ENCODE measurements at places on chromosomes 6 and 20.

DNA sequence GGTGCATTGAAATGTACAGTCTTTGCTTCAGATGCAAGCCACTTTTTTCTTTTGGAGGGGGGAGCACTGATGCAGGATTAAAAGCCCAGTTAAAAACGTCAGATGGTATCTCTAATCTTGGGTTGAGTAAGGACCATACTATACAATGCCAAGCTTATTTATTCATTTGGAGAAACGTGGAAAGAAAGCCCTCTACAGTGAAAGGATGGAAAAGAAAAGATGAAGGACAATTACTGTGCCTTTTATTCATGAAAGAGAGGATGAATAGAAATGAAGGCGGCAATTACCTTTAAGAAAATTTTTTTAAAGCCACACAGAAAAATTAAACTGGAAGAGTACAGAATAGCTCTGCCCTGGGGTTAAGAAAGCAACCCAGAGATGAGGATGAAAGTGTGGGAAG, 2.7 kb downstream of the B3GAT2 start:
- no peak for DNase-seq

- DNase-seq = no peak
These were observed 17.9 kb upstream of the SIRPB1 start for GRCh38 chr20:1637755-1638154.

- no peak for DNase-seq
These were observed 42.1 kb upstream of the FOXA2 start for GRCh38 chr20:22626496-22626895.

DNA sequence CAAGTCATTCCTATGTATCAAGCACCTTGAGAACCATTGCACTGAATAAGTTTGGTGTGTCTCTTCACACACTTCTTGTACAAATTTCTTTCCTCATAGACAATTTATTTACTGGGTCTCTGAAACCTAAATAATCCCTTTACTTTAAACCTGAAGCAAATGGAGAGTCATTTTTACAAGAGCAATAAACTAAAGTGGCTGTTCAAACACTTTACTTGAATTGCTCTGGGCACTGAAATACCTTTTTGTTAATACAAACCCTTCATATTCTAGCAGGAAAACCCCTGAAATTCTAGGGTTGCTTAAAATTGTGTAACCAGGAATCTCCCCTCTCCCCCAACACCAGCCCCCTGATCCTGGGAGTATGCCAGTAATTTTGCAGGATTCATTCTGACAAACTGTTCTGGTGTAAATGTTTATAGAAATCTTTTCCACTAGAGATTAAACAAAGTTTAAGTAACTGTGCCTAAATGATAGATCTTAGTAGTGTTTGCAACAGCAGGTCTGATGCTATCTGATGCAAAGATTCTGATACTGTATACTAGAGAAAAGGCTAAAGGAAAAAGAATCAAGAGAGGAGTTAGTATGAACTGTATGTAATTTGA, 13.4 kb downstream of the RSPO3 start:
- DNase-seq = no peak

GRCh38 chr6:11601776-11602605, 64.4 kb downstream of the TMEM170B start:
- DNase-seq = no peak

DNA sequence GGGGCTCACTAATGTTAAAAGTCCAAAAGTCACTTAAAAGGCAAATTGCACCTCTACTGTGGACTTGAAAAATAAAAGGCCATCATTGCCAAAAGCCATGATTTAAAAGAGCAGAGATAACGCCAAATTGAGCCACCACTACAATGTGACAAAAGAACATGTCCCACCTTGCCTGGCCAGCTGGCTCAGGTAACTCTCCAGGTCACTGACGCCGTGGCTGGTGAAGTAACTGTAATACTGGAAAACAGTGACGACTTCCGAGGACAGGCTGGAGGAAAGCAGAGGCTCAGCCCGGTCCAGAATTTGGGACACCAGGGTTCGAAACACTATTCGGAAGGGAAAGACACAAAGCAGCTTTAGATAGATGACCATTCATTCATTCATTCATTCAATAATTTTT, 29.3 kb upstream of the ARMH2 start:
- DNase-seq = no peak

DNA sequence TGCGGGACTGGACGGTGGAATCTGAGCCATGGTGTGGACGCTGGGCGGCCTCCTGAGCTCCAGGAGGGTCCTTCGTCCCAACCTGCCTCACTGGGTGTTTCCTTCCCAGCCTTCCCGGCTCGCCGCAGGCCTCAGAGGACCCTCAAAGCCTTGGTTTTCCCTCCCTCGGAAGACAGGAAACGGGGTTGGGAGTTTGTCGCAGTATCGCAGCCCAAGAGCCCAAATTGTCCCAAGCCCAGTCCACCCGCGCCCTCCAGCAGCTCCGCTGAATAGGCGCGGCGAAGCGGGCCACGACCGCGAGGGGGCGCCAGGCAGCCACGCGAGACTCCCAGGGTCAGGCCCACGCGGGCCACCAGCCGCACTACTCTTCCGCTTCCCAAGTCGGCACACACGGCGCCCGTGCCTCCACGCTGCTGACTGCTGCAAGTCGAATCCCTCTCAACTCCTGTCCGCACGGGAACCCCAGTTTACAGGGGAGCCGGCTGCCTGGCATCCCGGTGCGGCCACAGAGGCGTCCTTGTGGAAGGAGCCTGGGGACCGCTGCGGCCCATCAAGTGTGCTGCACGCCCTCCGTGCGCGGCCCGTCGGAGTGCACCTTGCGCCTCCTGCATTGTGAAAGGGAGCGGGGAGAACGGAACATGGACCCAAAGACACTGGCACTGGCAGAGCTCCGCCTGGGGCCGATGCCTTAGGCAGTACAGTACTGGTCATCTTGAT, 40.4 kb upstream of the HMGA1 start:
- peak; percentile 47 for DNase-seq

DNA sequence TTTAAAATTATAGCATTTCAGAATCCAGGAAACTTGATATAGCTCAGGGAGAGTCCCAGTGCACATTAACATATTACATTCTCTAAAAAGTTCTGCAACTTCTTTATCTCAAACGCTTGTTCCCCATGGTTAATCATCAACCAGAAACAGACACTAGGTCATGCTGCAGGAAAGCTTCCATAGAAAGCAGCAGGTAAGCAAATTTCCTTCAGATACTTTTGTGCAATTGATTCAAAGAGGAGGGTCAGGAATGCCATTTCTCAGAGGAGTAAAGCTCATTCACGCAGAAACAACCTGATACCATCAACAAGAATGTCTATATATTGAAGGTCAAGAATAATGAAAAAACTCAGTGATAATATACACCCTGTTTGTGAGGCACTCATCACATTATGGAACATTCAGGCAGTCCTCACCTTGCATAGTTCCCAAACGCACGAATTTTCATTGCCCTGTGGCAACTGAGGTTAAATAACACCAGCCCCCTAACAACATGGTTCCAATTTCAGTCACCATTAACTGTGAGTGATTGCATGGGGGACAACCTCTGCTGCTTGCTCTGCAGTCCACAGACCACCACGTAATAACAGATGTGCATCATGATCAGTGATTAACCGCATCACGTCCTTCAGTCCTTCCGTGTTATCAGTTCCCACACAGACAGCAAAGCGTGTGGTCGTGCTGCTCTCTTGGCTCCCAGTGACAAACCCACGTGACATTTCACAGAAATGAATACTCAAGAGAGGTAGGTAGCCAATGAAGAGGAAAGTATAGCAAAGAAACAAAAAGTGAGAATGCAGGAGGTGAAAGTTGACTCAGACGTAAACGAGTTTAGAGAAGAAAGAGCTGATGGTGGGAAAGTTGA, 95.7 kb downstream of the LY86 start:
- no peak for DNase-seq

- no peak for DNase-seq
These were observed 574.0 kb upstream of the POU3F2 start for GRCh38 chr6:98260382-98260781.

- no peak for DNase-seq
These were observed 219.7 kb downstream of the UNC5CL start for GRCh38 chr6:40819182-40819834.

DNA sequence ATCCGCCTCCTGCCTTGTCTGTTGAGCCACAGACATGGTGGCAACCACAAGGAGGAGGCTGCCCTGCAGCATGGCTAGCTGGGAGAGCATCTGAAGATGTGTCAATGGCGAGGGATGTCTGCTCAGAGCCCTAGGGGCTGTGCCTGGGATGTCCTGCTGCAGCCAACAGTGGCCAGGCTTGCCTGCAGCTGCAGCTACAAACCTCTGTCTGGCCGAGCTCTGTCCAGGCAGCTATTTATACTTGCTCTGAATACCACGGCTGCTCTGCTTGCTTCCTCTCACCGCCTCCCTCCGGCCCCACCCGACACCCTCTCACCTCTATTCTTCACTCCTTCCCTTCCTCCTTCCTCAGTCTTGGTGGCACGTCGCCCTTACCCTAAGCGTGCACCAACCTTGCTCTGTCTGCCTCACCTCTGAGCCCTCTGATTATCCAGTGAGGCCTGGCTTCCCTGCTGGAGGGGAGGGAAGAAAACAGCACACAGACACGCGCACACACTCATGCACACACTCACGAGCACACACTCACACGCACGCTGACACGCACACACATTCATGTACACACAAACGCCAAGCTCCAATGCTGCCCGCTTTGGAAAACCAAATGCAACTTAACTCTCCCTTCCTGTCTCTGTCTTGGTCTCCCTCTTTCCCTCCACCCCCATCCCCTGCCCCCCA, at the start of gene ANGPT4:
TSS of gene ANGPT4 (minus strand) at position 210 of the 675 bp plus-strand sequence. CDS start at position 90, 120 bp downstream.
- DNase-seq = no peak

DNA sequence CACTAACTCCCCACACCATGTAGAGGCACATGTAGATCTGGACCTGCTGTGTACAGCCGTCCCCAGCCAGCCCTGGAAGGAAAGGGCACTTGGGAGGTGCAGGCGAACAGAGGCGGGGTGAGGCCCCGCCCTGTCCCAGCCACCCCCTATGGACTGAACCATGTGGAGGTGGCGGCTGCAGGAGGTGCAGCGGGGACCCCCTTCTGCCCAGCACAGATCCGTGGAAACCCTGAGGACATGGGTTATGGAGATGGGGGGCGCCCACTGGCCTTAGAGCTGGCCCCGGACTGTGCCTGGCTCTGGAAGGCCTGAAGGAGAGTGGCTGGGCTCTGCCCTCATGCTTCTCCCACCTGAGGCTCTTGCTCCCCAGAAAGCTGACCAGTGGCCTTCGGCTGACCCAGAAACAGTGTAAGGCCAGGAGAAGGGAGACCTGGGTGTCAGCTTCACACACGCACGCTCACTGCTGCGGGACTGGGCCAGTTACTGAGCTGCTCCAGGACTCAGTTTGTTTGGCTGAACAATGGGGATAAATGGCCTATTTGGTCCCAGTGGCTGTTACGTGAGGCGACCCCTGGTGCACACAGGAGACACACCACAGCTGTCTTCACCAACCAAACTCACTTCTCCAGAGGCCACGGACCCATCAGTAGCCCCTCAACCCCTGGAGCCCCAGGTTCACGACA, 87.2 kb downstream of the GINS1 start:
- no peak for DNase-seq

DNA sequence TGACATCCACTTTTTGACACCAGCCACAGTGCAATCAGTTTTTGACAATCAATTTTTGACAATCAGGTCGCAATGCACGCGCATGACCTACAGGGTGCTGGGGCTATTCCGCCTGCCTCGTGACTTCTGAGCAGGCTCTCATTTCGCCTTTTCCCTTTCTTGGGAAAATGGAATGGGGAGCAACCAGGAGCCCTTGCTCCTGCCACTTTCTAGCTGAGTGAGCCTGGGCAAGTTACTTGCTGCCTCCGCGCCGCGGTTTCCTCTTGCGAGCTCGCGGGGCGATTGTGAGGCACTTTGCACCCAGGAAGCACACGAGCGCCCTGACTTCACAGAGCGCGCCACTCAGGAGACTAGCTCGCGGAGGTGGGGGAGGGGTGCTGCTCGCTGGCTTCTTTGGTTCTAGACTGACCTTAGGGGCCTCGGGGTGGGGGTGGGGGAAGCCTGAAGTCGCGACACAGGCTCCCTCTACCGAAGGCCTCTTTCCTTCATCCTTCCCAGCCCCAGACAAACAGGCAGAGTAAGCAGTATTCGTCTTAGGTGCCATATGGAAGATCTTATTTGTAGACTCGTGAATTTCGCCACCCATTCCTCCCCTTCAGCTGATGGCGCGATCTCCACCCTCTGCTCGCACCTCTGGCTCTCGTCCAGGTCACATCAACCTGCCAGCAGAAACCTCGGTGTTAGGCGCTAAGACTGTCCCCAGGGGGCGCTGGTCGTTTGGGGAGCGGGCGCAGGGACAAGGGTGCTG, 4.6 kb downstream of the TP53TG5 start:
- DNase-seq = peak; percentile 38

GRCh38 chr6:34391786-34392496, 528 bp downstream of the NUDT3 start:
- DNase-seq = peak; percentile 36

GRCh38 chr6:108557494-108558371, 3.0 kb upstream of the FOXO3 start:
- DNase-seq = peak; percentile 87

DNA sequence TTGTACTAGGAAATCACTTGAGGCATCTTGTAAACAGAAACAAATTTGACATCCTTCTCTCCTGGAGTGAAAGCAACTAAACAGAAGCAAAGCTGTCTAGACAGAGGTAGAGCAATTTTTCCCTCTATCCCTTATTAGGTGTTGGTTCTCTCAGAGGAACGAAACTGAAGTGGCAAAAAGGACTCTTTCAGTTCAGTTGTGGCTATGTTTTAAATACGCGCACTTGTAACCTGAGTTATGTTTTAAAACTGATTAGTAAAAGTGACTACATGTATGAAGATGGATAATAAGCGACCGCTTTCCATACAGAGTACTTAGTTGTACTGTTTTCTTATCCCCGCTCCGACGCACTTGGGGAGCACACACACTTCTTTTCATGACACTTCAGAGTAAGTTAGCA, 551.0 kb downstream of the PHF3 start:
- no peak for DNase-seq

GRCh38 chr6:3414327-3415081, 42.3 kb downstream of the SLC22A23 start:
- no peak for DNase-seq

GRCh38 chr6:100267721-100268123, 197.0 kb downstream of the SIM1 start:
- DNase-seq = no peak

- DNase-seq = no peak
These were observed 41.6 kb downstream of the NOX3 start for GRCh38 chr6:155414049-155414448.

- DNase-seq = no peak
These were observed 231.8 kb upstream of the RREB1 start for GRCh38 chr6:6875818-6876470.

GRCh38 chr6:56104591-56104990, 142.8 kb downstream of the COL21A1 start:
- no peak for DNase-seq

GRCh38 chr20:50372770-50373088, 137.5 kb upstream of the PTPN1 start:
- DNase-seq = no peak

DNA sequence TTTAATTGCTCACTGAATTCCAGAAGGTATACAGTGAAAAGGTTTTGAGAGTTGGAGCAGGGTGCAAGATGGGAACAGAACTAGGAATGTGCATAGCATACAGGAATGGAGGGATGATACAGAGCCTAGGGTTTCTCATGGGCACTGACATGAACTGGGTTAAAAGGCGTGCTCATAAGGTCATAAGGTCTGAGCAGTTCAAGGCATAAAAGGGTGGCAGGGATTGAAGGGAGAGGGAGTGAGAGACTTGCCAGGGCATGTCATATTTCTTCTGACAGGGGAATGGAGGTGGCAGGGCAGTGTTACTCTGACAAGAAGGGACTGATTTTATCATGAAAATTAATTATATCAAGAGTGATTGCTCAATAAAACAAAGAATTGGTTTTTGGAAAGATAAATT, 4.7 kb downstream of the MLIP start:
- no peak for DNase-seq

GRCh38 chr6:149347067-149347466, 29.6 kb downstream of the TAB2 start:
- no peak for DNase-seq

All from NCI-H1930 (cell line).